Activated CD8-positive, alpha-beta T cell treated with anti-CD3 and anti-CD28 coated beads, Interleukin-2, amount 10 ng/mL, durations not matched to agents 7 days and 5 days (primary cell): ENCODE measurements at places on chromosomes 2 and 18. TPM values are rescaled to one million over a fixed set of nuclear protein-coding genes. Genes with fewer than 3 reads are reported as not detected.
A peak's percentile ranks its signal among the peaks of the same experiment; 100 is the strongest.

Gene UGT1A4
- total RNA-seq: not detected

Gene FAM117B
- total RNA-seq: 18.8 TPM

GRCh38 chr2:76749858-76750257 lies 772.3 kb downstream of the LRRTM4 start:
- no peak for DNase-seq

DNA sequence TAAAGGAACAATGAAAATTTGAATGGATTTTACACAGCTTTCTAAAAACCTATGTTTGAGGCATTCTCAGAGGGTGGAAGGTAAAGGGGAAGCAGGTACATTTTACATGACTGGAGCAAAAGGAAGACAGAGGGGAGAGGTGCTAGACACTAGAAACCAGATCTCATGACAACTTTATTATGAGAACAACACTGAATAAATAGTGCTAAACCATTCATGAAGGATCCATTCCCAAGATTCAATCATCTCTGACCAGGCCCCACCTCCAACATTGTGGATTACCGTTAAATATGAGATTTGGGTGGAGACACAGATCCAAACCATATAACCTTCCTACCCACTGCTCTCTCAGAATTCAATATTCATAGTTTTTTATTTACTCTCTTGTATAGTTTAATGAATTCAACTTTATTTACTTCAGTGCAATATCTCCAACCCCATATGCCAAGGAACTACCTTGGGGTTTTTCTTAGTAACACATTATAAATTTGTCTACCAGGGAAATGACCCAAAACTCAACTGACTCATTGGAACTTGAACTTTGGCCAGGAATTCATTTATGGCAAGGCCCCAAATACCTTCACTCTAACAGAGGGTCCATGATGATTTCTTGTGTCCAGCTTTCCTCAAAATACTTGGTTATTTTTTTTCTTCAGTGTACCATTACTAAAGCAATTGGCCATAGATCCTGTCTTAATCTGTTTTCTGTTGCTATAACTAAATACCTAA lies 317.8 kb downstream of the GULP1 start:
- no peak for DNase-seq

GRCh38 chr2:168053676-168054075 lies 193.7 kb downstream of the STK39 start:
- no peak for DNase-seq

DNA sequence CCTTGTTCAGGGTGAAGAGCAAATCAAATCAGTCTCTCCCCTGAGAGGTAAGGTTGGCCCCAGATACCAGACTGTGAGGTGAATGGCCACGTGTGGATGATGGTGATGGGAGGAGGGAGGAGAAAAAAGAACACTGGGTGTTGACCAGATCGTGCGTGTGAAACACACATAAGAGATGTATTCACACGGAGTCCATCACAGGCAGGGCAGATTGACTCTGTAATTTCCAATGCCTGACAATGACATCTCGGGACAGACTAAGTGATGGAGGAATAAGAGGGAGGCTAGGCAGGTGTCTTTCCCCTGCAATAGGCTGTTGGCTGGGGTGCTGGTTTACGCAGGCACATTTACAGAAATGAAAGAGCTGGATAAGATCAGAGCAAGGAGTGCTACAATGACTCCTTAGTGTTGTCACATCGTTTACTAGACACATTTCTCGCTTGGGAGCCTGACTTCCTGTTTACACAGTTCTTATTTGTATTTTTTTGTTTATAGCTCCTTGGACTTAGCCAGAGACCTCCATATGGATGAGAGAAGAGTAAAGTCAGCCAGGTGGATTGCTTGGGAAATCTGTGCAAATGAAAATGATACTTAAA lies 43.1 kb downstream of the CPO start:
- DNase-seq: no peak

- peak; percentile 55 for DNase-seq
Measured at GRCh38 chr2:24382363-24383073, 22.2 kb upstream of the ITSN2 start.
